Forelimb muscle (tissue), 1 donor: ENCODE measurements at places on chromosomes 6 and 20. TPM values are rescaled to one million over a fixed set of nuclear protein-coding genes. Genes with fewer than 3 reads are reported as not detected.

DNA sequence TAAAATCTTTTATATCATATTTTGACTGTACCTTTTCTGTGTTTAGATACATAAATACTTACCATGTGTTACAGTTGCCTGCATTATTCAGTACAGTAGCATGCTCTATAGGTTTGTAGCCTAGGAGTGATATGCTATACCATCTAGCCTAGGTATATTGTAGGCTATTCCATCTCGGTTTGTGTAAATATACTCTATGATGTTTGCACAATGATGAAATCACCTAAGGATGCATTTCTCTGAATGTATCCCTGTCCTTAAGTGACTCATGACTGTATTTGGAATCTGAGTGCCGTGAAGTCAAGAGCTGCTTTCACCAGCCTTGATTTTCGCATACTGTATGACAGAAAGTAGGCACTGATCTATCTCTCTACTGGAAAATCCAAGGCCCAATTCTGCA is 129.9 kb downstream of the UTRN start:
- DNase-seq, result no peak

BPIFB4 gene
- polyA plus RNA-seq, result 0.29 TPM

- DNase-seq, result no peak
These were observed 12.8 kb upstream of the TPD52L1 start for GRCh38 chr6:125140808-125141207.

LY6G6D gene
- 0.47 TPM for polyA plus RNA-seq

TAF4 gene
- 13.5 TPM for polyA plus RNA-seq

HSPA1L gene
- 5.0 TPM for polyA plus RNA-seq

GRCh38 chr6:99810942-99811620 is 182.9 kb downstream of the MCHR2 start:
- DNase-seq, result no peak

COL19A1 gene
- 3.3 TPM for polyA plus RNA-seq

DNA sequence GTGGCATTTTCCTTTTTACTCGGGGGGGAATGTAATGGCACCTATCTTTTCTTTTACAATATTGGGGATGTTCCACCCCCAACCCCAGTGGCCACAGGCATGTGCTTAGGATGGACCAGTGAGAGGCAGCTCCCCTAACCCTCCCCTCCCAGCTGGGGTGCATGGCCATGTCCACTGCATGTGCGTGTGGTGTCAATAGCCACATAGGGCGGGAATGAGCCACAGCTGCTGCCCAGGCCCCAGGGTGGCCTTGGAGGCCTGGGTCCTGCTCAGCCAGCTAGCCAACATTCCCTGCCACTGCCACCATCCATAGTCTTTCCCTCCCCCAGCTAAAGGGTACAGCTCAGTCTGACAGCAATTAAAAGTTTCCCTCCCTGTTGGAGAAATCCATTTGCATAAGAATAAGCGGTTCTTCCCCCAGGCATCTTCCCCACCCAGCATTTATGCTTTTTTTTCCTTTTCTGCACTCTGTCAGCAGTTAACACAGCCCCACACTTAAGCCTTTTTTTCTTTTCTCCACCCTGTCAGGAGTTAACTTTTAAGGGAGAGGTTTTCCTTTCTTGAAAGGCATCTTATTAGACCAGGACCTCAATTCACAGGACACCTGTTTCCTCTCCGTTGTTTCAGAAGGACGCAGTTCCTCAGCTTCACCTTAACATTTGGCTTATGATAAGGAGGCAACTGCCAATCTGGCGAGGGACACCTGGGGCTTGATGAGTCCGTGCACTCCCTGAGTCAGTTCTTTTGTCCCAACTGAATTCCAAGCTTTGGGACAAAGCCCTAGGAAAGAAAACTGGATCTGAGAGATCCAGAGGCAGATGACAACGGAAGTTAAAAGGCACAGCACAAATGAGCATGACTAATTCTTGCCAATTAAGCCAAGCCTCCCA is 121.4 kb downstream of the TPBG start:
- DNase-seq, result no peak
